ENCODE measurements at places on chromosomes 6 and 20. TPM values are rescaled to one million over a fixed set of nuclear protein-coding genes. Genes with fewer than 3 reads are reported as not detected.

The ZNF334 gene
- 1.4 TPM for total RNA-seq

The SMOC2 gene
- total RNA-seq: not detected

- H3K36me3 ChIP-seq: no peaks in the 10 kb centered on the region
- no peak overlapping the region for H3K27ac ChIP-seq
- no peaks in the 10 kb centered on the region for H3K4me1 ChIP-seq
- H3K27me3 ChIP-seq: peaks cover 5% of the 10 kb centered on the region
These were observed 253.1 kb downstream of the SLC24A3 start for GRCh38 chr20:19465536-19465935.

DNA sequence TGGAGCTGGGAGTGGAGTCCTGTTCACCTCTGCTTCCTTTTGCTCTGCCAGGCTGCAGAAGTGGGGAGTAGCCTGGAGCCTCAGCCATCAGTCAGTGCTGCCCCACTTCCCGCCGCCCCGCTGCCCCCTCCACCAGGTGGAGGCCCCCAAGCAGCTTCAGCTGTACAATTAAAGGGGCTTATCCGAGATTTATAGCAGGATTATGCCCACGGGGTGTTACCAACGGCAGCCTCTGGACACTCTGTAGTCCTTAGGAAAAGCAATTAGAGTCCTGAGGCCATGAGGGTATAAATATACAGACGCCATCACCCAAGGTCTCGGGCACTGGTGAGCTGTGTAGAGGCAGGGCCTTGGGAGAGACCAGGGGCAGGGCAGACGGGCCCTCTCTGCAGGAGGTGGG lies 55.4 kb downstream of the GRM4 start:
- DNase-seq: no peak
- no peaks in the 10 kb centered on the region for H3K36me3 ChIP-seq

DNA sequence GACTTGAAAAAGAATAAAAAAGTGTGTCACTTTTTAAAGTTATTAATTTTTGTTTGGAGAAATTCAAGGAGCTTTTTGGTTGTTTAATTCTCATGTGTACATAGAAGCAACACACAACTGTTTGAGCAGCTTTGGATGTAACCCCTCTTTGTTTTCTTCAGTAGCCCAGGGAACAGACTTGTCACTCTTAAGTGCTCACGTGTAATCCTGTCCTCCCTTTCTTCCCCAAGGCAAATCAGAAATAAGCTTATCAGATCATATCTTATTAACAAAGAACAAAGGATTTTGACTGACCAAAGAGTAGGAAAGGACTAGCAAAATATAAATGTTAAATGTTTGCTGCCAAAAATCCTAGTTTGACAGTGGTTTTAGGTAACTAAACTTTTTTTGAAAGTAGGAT lies 7.3 kb upstream of the FLRT3 start:
- H3K36me3 ChIP-seq: no peaks in the 10 kb centered on the region
- H3K27ac ChIP-seq: no peak overlapping the region
- no peak for DNase-seq

Measured in GM23248 (cell line).